ENCODE measurements at places on chromosomes 5 and 9. TPM values are rescaled to one million over a fixed set of nuclear protein-coding genes. Genes with fewer than 3 reads are reported as not detected.
A peak's percentile ranks its signal among the peaks of the same experiment; 100 is the strongest.

Gene CMYA5
- 0.90 TPM for total RNA-seq

Gene TMC1
- not detected for total RNA-seq

Gene RANBP6
- total RNA-seq = 42.3 TPM

Gene C9orf152
- not detected for total RNA-seq

Gene LCN15
- not detected for total RNA-seq

Gene PPP2CA
- 191 TPM for total RNA-seq

Gene GAPVD1
- 40.3 TPM for total RNA-seq

Gene TRIP13
- total RNA-seq = 27.2 TPM

Gene PCDHGA8
- 2.2 TPM for total RNA-seq

Gene GABRB2
- not detected for total RNA-seq

Gene CDC20B
- total RNA-seq = not detected

Gene CEP78
- total RNA-seq = 18.3 TPM

Gene FCN1
- total RNA-seq = not detected

Gene RGS7BP
- not detected for total RNA-seq

Gene SVEP1
- 16.7 TPM for total RNA-seq

Gene FAM221B
- not detected for total RNA-seq

GRCh38 chr5:126056851-126057622 is 366.2 kb upstream of the GRAMD2B start:
- no peak for DNase-seq

DNA sequence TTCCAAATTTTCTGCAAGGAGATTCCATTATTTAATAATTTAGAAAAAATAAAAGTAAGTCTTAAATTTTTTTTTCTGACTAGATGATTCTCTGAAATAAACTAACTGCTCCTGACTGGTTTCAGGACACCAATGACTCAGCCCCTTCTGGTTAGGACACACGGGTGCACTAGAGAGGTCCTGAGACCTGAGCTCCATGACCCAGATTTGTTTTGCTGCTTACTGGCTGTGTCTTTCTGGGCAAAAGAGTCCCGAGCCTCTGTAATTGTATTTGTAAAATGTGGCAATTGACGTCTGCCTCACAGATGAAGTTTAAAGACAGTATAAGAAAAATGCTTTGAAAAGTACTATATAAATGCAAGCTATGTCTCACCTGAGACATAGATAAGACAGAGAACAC is 89.1 kb downstream of the SLC24A2 start:
- no peak for DNase-seq

- no peak for DNase-seq
These were observed 6.6 kb downstream of the OLFM1 start for GRCh38 chr9:135093911-135094584.

GRCh38 chr9:116717150-116717549 is 30.0 kb downstream of the TRIM32 start:
- DNase-seq = no peak

DNA sequence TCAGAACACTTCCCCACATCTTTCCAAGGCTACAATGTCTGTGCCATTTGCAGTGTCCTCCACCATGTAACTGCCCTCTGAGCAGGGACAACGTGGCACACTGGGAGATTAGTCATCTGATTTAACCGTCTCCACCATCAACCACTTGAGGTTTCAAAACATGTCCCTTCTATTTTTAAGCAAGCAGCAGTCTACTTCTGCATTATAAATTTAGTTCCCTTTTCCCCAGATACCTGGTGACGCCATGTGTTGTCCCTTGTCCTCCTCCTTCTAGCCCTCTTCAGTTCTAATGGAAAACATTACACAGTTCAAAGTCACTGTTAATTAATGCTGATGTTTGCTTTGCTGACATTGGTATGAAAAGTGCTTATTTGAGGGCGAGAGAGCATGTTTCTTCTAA is 52.8 kb downstream of the ATP10B start:
- no peak for DNase-seq

- DNase-seq = peak; percentile 50
These were observed 218.3 kb upstream of the GLRA1 start for GRCh38 chr5:152142840-152143469.

GRCh38 chr9:6113819-6114218 is 98.4 kb upstream of the RANBP6 start:
- DNase-seq = no peak

- no peak for DNase-seq
These were observed 18.0 kb downstream of the AQP3 start for GRCh38 chr9:33429256-33429985.

DNA sequence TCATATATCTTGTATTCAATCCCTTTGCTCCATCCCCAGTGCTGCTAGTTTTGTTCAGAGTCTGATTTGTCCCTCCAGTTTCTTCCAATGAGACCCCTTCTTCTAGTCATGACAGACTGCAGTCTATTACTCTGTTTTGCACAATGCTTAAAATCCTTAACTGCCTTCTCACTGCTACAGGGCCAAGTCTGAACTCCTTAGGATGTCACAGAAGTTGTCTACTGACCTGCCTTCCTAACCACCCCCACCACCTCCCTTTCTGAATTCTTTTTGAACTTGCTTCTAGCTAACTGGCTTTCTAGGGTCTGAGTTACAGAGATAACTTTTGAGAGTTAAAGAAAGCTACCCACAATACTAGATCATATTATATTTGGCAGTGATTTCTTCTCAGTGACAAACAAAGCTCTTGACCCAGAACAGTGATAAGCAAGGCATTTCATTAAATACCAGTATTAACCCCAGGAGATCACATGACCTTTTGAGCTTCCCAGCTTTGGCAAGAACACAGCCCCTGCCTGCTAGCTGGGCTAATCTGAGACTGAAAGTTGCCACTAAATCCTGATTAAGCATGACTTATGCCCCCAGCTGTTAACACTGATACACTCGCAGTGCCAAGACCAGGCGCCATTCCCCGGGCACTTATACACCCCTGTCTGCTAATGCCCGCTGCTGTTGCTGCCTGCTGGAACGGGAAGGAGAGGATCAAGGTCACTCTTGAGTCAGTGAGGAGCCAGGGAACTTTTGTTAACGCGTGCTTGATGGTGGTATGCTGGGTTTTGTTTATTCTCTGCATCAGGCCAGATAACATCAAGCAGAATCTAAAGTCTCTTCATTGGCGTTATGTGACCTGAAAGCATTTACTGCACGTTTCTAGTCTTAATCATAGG is 36.4 kb upstream of the ADAMTSL1 start:
- peak; percentile 65 for DNase-seq

- no peak for DNase-seq
These were observed 194.8 kb downstream of the CRB2 start for GRCh38 chr9:123550797-123551196.

DNA sequence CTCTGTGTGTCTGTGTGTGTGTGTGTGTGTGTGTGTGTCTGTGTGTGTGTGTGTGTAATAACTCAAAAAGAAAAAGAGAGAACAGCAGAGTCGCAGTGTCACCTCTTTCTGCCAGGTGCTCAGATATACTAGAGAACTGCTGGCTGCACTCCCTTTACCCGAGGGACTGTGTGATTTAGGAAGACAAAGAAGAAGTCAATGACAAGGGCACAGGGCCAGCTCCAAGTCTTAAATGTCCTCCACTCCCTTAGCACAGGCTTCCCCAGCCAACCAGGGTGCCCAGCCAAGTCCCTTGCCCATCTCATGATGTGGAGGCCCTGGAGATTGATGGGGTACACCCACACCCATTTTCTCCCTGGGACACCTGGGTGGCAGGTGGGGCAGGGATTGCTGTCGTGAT is 8.7 kb downstream of the CCNJL start:
- DNase-seq = no peak

DNA sequence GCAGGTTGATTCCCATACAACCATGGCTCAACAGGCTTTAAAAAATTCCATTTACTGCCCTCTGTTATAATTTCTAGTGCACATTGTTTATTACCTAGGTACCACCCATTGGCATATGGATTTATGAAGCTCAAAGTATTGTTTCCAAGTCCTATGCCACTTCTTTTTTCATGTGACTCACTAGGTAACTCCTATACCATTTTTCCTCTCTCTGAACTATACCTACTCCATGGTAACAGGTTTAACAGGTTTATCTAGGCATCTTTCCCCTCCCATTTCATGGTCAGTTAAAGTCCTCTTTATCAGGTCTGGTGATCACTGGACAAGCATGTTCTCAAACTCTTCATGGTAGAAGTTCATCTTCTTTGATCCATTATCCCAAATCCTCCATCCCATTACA is 49.6 kb upstream of the ABCA1 start:
- no peak for DNase-seq

GRCh38 chr5:58407042-58407719 is 52.7 kb downstream of the PLK2 start:
- DNase-seq = peak; percentile 88

DNA sequence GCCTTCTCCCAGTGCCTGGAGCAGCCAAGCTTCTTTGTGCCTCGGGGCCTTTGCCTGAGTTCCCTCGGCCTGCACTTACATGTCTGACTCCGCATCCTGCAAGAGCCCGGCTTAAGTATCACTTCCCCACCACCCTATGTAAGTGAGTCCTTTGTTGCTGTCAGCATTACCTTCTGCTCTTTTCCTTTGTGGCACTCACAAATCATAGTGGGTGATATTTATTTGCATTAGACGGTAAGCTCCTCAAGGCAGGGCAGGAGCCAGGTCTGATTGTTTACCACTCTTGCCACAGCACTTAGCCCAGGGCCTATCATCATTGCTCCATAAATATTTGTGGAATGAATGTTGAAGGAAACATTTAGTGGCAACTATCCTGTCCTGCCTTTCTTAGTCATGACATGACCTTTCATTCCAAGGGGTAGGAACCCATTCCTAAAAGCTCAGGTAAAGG is 4.8 kb downstream of the GM2A start:
- DNase-seq = peak; percentile 19

DNA sequence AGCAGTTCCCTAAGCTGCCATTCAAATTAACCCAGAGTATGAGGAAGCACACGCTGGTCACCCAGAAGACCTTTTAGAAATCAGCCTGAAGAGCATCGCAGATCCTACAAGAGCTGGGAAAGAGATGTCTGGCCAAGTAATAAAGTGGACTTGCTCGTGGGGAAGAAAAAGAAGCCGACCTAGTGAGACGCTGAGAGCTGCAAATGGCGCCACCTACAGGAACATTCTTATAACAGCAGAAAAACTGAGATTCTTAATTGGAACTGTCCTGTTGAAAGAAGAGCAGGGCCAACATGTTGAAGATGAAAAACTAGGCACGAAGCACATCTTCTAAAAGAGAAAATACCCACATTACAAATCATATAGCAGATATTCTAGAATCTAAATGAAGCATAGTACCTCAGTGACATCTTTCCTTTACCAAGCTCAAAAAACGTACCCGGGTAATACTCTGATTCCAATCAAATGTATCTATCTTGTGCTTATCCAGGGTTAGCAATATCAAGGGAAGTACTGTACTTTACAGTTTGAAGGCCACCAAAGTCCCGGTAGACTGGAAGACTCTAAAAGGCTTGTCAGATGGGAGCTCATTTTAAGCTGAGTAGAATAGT is 3.9 kb upstream of the GNAQ start:
- DNase-seq = peak; percentile 84

DNA sequence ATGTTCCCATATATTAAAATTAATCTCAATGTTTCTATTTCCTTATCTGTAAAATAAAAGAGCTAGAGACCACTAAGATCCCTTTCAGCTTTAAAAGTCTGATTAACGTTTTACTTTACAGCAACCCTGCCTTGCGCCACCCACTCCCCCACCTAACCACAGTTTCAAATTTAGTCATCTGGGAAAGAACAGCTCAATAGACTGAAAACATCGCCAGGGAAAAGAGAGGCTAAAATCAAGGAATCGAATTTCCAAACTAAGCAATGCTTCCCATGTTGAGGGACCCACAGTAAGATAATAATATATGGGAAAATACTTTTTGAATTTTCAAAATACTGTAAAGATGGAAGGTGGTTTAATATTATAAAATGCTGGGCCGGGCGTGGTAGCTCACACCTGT is 6.6 kb downstream of the SAXO1 start:
- no peak for DNase-seq

- no peak for DNase-seq
These were observed 71.9 kb downstream of the AMBP start for GRCh38 chr9:114006155-114006550.

GRCh38 chr5:135465391-135466122 is 13.4 kb upstream of the TIFAB start:
- DNase-seq = no peak

GRCh38 chr9:108184009-108184408 is 671.8 kb downstream of the ACTL7B start:
- DNase-seq = no peak

DNA sequence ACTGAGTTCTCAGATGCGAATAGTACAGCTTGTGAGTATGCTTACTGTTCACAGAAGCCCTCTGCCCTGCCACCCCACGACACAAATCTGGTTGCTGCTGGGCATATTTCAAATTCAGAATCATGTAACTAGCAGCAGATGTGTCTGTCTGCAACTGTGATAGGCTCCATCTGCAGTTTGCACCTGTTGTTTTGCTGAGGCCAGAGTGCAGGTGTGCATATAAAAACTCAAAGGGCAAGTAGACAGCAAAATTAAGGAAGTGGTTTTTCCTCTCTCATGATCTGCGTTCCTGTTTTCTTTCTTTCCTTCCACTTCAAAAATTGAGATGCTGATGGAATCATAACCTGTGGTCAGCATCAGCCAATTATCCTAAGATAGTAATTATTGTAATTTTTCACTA is 1000.5 kb downstream of the PTPRD start:
- DNase-seq = no peak

GRCh38 chr9:125145425-125145824 is 2.1 kb upstream of the SCAI start:
- DNase-seq = no peak

GRCh38 chr5:155655569-155655968 is 642.0 kb downstream of the KIF4B start:
- DNase-seq = no peak

DNA sequence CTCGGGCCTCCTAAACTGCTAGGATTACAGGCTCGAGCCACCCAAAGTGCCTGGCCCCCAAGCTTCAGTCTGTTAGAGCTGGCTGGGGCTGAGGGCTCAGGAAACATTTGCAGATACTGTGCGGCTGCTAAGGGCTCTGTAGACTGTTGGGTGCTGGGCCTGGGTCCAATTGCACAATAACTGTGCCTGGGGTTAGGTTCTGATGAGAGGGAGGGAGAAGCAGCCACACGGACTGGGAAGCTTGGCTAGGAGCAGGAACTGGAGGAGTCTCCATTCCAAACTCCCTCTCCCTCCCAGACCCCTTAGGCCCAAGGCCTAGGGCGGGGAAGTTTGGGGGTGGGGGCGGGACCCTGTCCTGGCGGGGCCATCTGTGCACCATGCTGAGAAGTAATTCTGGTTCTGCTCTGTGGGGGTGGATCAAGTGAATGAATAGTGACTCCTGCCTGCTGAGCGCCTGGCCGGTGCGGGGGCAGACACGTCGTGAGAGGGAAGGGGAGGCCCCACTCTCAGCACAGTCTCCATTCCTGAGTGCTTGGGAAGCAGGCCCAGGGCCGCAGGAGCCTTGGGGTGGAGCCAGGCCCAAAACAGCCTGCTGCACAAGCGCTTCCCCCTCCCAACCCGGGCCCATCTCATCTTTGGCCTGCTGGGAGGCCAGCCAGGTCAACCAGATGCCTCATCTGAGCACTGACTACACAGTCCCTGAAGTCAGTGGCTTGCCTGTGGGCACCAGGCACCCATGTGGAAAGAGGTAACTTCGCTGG is 1.5 kb downstream of the ASS1 start:
- DNase-seq = peak; percentile 94

GRCh38 chr9:127198587-127198986 is 66.0 kb upstream of the GARNL3 start:
- no peak for DNase-seq
